Caudate nucleus (tissue), 63 donors: ENCODE measurements at places on chromosomes 2 and 18.
A peak's percentile ranks its signal among the peaks of the same experiment; 100 is the strongest.

DNA sequence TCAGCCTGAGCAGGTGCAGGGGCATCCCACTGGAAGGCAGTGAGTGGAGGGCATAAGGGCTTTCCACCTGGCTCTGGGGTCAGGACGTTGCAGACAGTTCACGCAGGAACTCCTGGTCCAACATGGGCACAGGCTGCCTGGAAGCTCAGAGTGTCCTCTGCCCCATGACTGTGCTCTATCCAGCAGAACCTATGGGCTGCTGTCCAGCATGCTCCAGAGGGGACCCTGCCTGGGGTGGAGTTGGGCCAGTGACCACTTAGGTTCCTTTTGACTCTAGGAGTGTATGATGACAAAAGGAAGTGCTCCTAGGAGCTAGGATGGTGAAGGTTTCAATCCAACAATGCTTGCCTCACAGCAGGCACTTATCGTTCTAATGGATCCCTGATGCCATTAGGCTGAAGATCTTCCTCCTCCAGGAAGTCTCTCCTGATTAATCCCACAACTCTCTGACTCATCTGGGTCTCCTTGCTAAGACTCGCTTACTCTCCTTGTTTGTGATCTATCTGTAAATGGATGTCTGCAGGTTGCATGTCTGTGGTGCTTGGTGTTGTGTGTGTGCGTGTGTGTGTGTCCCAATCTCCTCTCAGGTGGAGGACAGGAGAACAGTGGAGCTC lies 224.0 kb downstream of the CELF4 start:
- no peak for DNase-seq

DNA sequence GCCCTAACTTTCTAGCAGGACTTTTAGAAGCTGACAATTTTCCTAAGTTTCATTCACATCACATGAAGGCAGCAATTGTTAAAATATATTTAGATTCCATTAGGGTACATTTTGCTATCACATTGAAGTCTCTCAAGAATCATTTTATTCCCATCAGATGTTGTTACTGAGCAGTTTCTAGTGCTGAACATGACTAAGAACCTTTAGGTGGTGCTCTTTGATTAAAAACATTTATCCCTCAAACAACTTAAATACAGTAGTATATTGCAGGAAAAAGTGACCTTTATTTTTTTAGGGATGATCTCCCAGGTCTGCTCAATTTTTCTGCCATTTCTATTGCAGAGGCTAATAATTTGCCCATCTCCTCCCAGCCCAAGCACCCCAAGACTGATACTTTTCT lies 22.9 kb upstream of the NARS1 start:
- no peak for DNase-seq

DNA sequence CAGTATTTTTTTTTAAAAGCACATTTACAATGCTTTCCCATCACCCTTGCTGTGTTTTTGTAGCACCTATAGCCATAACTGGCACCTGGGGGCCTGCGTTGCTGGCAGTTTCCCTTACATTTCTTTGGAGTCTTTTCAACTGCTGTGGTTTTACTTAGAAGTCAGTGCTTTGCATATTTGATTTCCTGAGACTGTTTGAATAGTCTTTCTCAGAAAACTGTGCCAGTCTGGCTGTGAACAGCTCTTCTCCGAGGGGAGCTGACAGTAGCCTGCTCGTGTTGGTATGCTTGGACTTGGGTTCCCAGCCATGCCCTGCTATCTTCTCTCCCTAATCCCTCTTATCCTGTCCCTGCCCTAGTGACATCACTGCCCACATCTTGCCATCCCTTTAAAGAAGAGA lies 81.5 kb downstream of the DPP4 start:
- no peak for DNase-seq

- DNase-seq: no peak
These were observed 27.6 kb downstream of the EVA1A start for GRCh38 chr2:75533135-75533534.

- DNase-seq: no peak
These were observed 8.3 kb downstream of the SLC4A5 start for GRCh38 chr2:74334931-74335333.

DNA sequence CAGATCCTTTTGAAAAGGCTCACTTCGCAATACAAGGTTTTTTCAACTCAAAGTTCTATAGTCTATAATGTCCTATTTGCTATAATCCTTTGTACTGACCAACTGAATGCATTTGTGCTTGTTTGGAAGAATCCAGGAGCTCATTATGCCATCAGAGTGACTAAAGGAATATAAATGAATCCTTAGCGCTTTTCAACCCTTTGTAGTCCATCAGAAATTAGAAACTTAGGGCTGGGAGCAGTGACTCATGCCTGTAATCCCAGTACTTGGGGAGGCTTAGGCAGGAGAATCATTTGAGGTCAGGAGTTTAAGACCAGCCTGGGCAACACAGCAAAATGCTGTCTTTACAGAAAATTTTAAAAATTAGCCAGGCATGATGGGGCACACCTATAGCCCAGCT lies 330.2 kb upstream of the CHAC2 start:
- no peak for DNase-seq

- peak; percentile 83 for DNase-seq
These were observed 17.9 kb downstream of the CAPN10 start for GRCh38 chr2:240604291-240604938.

DNA sequence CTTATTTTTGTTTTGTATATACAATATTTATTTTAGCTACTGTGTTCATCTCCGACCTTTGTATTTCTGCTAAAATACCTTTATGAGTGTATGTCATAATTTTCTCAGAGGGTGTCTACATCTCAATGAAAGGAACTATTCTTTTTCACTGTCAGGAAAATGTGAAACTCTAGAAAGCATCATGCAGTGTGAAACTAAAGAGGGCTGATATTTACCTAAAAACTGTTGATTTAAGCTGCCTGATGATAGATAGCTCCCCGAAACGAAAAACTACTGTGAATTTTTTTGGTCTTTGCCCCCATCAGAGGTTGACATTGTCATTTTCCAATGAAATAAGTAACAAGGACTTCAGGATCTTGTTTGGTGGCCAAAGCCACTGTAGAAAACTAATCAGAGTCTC lies 38.8 kb downstream of the TMEM178A start:
- no peak for DNase-seq

GRCh38 chr2:127142663-127143630 lies 36.0 kb upstream of the BIN1 start:
- no peak for DNase-seq

DNA sequence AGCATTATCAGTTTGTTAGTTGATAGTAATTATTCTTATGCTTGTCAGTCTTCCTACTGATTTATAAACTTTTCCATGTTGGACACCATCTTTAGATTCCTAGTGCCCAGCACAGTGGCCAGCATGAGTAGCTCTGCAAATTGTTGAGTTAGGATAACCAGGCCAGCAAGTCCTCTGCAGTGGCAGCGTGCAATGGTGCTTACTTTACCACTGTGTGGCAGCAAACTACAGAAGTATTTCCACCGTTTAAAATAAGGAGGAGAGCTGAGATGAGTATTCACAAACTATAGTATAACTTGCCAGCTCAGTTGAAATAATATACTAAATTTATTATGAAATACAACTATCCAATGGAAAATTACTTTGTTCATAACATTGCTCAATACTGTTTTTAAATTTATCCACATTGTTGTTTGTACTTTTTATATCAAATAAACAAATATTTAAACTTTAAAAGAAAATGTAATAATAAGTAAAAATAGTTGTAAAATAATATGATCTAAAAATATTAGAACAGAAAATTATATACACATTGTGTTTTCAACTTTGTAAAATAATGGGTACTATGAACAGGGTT lies 9.3 kb upstream of the THADA start:
- DNase-seq: peak; percentile 7

- DNase-seq: no peak
These were observed 3.0 kb downstream of the ACTR1B start for GRCh38 chr2:97660775-97661389.

DNA sequence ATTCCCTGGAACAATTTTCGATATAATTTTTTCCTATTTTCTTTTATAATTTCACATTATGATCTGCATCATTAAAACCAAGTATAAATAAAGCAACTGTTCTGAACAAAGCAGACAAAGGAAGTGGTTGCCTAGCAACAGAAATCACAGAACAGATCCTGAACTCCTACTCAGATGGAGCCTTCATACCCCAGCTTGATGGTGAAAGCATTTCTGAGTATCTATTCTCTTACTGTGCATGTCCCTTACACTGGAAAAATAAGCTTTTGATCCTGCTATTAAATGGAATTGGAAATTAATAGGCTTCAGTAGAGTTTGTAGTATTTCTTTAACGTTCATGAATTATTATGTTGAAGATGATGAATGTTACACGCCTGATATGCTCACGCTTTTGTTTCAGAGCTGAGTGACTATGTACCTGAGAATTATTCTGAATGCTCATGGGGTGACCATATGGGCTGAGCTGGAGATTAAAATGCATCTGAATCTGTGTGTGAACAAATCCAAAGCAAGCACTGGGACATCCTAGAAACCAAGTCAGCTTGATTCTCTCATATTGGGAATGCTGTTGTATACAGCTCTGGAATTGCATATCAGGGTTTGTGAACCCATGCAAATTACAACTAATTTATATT lies 254.0 kb downstream of the KCNJ3 start:
- DNase-seq: no peak

DNA sequence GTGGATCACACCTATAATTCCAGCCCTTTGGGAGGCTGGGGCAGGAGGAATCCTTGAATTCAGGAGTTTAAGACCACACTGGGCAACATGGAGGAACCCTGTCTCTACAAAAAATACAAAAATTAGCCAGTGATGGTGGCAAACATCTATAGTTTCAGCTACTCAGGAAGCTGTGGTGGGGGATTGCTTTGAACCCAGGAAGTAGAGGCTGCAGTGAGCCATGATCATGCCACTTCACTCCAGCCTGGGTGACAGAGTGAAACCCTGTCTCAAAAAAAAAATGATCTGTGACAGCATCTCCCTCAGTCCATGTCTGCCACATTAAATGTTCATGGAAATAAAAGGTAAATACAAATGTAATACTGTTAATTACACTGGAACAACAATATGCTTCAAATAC lies 121.4 kb upstream of the COL5A2 start:
- DNase-seq: no peak

- no peak for DNase-seq
These were observed 110.9 kb downstream of the GALR1 start for GRCh38 chr18:77360315-77361190.

DNA sequence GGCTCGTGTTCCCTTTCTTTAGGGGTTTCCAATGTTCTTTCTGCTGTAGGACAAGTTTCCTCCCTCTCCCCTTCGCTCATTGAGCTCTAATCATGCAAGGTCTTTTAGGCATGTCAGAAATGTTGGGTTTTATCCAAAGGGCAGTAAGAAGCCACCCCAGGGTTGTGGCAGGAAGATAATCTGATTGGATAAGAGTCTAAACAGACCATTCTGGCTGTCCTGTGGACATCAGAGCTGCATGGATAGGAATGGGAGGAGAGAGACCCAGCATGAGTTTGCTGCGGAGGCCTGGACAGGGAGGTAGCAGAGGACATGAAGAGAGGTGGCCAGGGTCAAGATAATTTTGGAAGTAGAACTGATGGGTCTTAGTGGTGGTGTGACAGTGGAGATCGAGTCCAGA lies 88.2 kb downstream of the ACKR3 start:
- DNase-seq: no peak

GRCh38 chr2:234368861-234369261 lies 128.0 kb downstream of the ARL4C start:
- DNase-seq: no peak

DNA sequence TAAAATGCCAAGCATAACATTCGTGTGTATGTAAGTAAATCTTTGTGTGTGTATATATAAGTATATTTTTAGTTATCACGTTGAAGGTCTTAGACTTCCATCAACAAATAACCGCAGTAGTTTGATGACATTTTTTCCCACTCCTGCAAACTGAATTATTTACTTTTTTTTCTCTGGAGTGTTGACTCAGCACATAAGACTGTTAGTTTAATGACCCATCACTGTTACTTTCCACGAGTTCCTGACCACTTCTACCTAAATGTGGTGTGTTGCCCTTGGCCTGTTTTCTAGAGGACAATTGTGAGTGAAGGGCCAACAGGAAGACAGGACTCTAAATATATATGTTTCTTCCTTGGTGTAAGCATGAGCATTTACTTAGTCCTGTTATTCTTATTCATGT lies 71.3 kb upstream of the TXNDC2 start:
- no peak for DNase-seq

- no peak for DNase-seq
These were observed 962 bp downstream of the TANK start for GRCh38 chr2:161161074-161161706.

DNA sequence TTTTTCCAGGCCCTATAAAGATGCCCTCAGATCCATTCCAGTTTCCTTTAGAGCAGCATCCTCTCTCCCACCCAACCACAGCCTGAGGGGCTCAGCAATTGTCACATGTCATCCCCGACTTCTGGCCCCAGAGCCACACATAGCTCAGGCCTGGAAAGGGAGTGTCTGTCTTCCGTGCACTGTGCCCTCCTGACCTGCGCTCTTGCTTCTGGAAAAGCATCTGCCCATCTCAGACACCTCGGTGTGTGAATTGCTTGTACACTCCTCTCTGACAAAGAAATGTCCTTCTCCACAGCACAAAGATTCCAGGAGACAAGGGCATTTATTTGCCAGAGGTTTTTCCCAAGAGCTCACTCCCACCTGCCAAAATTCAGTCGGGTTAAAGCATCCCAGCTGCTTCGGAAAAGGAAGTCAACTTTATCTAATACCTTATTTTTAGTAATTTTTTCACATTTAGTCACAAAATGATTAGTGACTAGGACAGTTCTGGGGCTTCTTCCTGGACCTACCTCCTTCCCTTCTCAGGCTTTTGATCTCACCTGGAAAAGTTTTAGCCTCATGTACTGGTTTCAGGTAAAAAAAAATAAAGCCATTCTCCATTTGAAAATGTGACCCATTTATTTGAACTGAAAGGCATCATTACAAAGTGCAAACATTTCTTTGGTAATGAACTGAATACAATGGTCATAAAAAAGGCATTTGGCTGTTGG lies 112.9 kb downstream of the PXDN start:
- DNase-seq: no peak

DNA sequence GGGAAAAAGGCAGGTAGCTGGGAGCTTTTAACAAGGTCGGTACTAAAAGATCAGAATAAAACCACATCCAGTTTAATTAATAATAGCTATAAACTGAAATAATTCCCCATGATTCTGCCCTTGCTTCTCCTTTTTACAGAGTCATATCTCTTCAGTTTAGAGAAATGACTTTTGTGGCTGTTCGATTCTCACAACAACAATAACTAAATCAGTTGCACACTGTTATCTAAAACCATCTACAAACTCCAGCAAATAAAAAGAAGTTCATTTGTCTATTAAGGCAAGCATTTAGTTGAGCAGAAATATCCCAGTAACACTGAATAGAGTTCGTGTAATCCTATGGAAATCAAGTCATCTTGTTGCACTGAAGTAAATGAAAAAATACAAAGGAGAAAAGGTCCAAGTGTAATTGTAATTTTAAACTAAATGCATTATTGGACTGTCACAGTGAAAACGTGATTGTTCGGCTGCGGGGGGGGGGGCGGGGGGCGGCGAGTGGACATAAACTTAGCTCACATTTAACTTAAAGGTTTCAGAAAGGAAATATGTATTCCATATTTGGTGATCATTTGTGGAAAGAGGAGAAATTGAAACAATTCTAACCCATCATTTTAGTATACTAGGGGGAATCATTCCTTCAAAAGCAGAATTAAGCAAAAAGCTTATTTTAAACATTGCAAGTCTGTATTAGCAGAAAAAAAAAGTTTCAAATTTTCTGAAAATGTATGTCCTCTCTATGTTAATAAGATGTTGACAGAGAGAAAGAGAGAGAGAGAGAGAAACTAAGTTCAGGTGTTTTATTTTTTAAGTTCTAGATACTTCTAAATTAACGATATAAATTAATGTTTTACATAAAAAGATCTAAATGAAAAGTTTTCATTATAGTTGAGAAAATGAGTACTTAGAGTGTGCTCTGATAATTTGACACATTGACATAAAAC lies 144.5 kb downstream of the MEIS1 start:
- DNase-seq: no peak

GRCh38 chr2:112706170-112706664 lies 14.6 kb upstream of the NT5DC4 start:
- no peak for DNase-seq
